ENCODE measurements at places on chromosomes 7 and 10. TPM values are rescaled to one million over a fixed set of nuclear protein-coding genes. Genes with fewer than 3 reads are reported as not detected.

GRCh38 chr10:48805848-48806247, 121.2 kb downstream of the WDFY4 start:
- no peaks in the 10 kb centered on the region for H3K27me3 ChIP-seq
- H3K4me1 ChIP-seq, result no peaks in the 10 kb centered on the region
- DNase-seq, result no peak
- no peak overlapping the region for H3K27ac ChIP-seq
- H3K36me3 ChIP-seq, result no peaks in the 10 kb centered on the region

- no peaks in the 10 kb centered on the region for H3K27me3 ChIP-seq
- H3K27ac ChIP-seq, result no peak overlapping the region
- DNase-seq, result no peak
- H3K4me3 ChIP-seq, result no peak overlapping the region
Measured at GRCh38 chr10:63324495-63324854, 141.3 kb downstream of the JMJD1C start.

STAG3 gene
- 0.96 TPM for total RNA-seq

KAT6B gene
- total RNA-seq, result 62.6 TPM

ZNF804B gene
- not detected for total RNA-seq

ZEB1 gene
- 50.0 TPM for total RNA-seq

TFEC gene
- total RNA-seq, result 3.0 TPM
